Neural crest cell (in vitro differentiated cells): ENCODE measurements at places on chromosomes 3 and 15. TPM values are rescaled to one million over a fixed set of nuclear protein-coding genes. Genes with fewer than 3 reads are reported as not detected.

DNA sequence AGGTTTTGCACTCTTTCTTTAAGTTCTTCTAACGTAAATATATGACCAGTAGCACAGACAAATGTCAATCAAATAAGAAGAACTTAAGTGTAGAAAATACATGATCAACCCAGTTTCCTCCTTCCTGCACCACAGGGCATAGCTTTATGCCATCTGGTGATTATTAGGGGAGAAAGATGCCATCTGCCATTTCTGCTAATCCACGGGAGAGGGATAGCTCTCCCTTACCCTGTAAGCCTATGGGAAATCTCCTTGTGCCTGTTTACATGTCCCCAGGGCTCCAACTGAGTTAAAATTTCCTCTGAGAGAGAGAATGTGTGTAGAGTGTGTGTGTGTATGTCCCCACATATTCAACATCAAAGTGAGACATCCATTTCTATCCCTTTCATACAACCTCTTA, 135.9 kb downstream of the RSL24D1 start:
- H3K27me3 ChIP-seq = peaks cover 8% of the 10 kb centered on the region
- no peak overlapping the region for H3K27ac ChIP-seq
- DNase-seq = no peak
- no peak overlapping the region for H3K4me3 ChIP-seq
- H3K36me3 ChIP-seq = no peaks in the 10 kb centered on the region

DNA sequence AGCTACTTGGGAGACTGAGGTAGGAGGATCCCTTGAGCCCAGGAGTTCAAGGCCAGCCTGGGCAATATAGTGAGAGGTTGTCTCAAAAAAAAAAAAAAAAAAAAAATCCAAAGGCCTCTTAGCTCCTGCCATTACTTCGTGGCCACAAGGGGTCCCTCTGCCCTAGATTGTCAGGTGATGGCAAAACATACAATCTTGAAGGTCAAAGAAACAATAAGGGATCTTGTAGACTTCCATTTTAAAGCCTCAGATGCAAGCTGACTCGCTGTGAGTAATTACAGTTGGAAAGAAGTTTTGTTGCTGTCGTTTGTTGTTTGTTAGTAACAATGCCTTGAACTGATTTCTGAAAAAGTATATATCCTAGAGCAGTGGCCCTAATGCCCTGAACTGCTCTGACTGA, 55.9 kb upstream of the PLCL2 start:
- peaks cover 3% of the 10 kb centered on the region for H3K36me3 ChIP-seq
- no peak for DNase-seq
- H3K4me1 ChIP-seq = no peaks in the 10 kb centered on the region
- H3K27me3 ChIP-seq = no peaks in the 10 kb centered on the region
- no peak overlapping the region for H3K4me3 ChIP-seq

GRCh38 chr15:45759936-45760335, 125.1 kb downstream of the SQOR start:
- peaks cover 12% of the 10 kb centered on the region for H3K36me3 ChIP-seq
- no peak for DNase-seq
- peaks cover 17% of the 10 kb centered on the region for H3K4me1 ChIP-seq

Gene FEZF2
- 0.18 and 0.28 TPM in 2 replicates for total RNA-seq

Gene MAGI1
- 47.7 and 49.8 TPM in 2 replicates for total RNA-seq

GRCh38 chr15:45587863-45588170, 638 bp downstream of the BLOC1S6 start:
- H3K27ac ChIP-seq = peak overlapping the region; percentile 100
- peaks cover 30% of the 10 kb centered on the region for H3K4me1 ChIP-seq
- DNase-seq = no peak
- H3K27me3 ChIP-seq = no peaks in the 10 kb centered on the region
- H3K4me3 ChIP-seq = peak overlapping the region; percentile 100
- no peaks in the 10 kb centered on the region for H3K36me3 ChIP-seq

Gene CACNA1D
- total RNA-seq = 1.1 and 2.3 TPM in 2 replicates

Gene ATP13A5
- total RNA-seq = not detected in 2 replicates

DNA sequence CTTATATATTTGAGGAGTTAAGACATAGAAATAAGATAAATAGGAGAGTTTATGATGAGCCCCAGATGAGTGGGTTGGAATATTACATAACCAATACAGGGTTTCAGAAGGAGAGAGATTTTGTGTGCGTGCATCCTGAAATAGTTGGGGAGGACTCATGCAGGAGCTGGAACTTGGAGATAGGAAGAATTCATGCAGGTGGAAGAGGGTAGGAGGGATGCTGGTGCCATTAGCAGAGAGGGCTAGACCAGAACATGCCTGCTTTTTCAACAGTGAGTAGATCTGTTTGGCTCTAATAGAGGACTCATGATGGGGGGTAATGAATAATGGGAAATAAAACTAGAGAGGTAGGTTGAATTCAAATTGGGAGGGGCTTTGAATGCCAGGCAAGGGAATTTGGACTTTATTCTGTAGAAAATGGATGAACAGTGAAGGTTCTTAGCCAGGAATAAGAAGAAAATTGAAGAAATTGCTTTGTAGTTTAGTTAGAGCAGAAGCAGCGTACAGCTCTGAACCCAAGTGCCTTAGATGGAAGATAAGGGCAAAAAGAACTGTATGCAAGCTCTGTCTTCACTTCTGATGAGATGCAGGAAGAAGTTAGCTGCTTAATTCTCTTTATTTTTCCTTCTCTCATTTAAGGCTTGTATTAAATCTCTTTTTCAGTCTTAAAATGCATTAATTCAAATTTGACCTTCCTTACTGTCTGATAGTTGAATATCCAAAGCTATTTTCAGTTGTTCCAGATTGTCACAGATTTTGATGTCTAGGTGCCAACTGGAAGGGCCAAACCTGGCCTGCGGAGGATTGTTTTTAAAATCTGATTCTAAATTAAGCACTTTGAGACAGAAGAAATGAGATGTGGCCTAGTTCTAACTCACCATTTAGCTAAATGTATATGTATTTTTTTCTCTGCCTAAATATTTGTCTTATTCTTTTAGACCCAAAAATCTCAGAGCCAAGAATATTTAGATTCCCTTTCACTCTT, 86.3 kb downstream of the PPM1L start:
- no peaks in the 10 kb centered on the region for H3K36me3 ChIP-seq
- no peaks in the 10 kb centered on the region for H3K27me3 ChIP-seq
- no peak overlapping the region for H3K27ac ChIP-seq
- H3K4me1 ChIP-seq = peaks cover 9% of the 10 kb centered on the region
- DNase-seq = no peak

Gene CLDN1
- total RNA-seq = 0.14 and 0.39 TPM in 2 replicates

DNA sequence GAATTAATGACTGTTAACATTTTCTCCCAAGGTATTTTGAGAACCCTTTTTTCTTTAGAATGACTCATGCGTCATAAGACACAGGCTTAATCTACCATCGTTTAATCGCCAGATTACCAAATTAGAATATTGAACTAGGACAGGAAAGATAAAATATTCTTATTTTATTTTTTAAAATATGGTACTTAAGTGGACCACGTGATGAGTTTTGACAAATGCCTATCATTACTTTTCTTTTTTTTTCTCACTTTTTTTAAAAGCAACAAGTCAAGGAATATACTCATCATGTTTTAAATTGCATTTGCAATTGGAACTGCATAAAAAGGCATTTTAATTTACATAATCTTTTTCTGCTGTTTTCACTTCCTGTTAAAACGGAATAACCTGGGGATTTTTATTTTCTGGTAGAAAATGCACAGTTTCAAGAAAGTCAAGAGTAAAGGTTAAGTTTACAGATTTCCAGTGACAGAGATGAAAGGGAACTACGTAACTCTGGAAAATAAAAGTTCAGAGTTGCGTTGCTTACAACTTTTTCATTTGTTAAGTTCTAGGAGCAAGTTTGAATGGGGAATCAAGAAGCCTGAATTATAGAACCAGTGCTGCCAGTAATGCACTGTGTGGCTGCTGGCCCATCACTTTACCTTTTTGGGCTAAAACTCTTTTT, 23.6 kb downstream of the SIAH2 start:
- H3K4me1 ChIP-seq = peaks cover 26% of the 10 kb centered on the region
- peaks cover 10% of the 10 kb centered on the region for H3K36me3 ChIP-seq
- no peak for DNase-seq

Gene ZDHHC19
- not detected in 2 replicates for total RNA-seq
